ENCODE measurements at places on chromosomes 6 and 20.

GRCh38 chr6:5011346-5011745, 7.5 kb upstream of the RPP40 start:
- DNase-seq = no peak

- DNase-seq = no peak
Observed at GRCh38 chr6:113451049-113451448, 406.1 kb upstream of the MARCKS start.

DNA sequence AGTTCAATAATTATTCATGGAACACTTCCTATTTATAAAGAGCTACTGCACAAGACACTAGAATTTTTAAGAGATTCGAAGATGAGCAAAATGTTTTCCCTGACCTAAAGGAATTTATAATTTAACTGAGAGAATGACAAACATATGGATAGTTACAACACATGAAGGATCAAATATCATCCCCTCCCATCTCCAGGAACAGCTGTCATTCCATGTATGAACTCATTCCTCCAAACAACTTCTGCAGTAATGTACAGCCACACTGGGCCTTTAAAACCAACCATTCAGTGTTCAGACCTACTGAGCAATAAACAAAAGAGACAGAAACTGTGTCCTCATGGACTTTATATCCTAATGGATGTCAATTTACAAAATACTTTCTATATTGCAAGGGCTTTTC, 87.8 kb downstream of the KIF16B start:
- no peak for DNase-seq

- DNase-seq = no peak
Observed at GRCh38 chr20:62896526-62896925, 29.8 kb downstream of the DIDO1 start.

GRCh38 chr6:16166871-16167608, 38.2 kb downstream of the MYLIP start:
- no peak for DNase-seq

GRCh38 chr6:19921786-19922185, 84.6 kb downstream of the ID4 start:
- no peak for DNase-seq

GRCh38 chr20:22579711-22580697, 4.4 kb downstream of the FOXA2 start:
- DNase-seq = no peak

GRCh38 chr20:63060057-63060991, 53.6 kb upstream of the BHLHE23 start:
- DNase-seq = peak; percentile 91

DNA sequence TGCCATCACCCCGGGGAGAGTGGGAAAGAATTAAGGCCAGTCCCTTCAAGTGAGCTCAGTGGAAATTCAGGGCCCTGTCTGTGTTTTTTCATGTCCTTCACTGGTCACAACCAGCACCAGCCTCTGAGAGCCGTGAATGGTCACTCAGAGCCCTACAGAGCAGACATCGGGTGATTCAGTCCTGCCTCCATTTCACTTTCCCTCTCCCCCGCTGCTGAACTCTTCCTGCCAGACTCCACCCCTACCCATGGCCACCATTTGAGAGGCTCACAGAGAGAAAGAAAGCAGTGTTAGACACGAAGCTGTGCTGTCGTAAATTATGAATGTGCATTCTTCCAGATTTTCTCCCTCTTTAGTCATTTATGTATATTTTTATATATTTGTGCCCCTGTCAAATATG, 5.4 kb downstream of the R3HDML start:
- no peak for DNase-seq

DNA sequence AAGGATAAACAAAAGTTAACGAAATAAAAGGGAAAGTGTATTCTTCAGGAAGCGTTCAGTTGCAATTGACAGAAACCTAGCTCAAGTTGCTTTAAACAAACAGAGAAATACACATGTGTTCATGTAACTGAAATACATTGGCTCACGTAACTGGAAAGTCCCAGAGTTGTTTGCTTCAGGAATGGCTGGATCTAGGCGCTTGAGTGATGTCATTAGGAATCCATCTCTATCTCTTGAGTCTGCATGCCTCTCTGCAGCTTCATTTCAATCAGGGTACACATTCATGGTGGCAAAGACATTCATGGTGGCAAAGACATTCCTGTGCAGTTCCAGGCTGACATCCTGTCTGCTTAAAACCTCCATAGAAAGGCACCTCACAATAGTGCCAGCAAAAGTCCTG, 45.4 kb upstream of the EYA2 start:
- no peak for DNase-seq

- no peak for DNase-seq
Observed at GRCh38 chr20:4341804-4342485, 326.6 kb upstream of the RNF24 start.

- no peak for DNase-seq
Observed at GRCh38 chr6:35602133-35602946, 86.4 kb downstream of the FKBP5 start.
